ENCODE measurements at places on chromosomes 5 and 9.

- DNase-seq, result no peak
Observed at GRCh38 chr5:147169399-147169798, 65.4 kb upstream of the STK32A start.

GRCh38 chr5:171863935-171864334, 78.3 kb downstream of the SMIM23 start:
- no peak for DNase-seq

DNA sequence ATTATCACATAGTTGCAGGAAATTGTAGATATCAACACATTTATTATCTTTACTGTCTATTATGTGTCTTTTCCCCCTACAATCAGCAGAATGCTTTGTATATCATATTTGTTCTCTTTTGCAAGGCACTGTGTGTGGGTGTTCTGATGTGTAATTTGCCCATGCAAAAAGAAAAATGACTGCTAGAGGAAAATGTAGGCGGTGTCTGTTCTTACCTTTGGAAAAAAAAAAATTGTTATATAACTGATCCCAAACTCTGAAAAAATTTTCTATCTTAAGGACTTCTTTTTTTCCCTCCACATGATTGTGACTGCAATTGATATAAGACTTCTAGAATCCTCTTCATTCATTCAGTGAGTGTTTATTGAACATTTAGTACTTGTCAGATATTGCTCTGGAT, 24.5 kb downstream of the MRPS30 start:
- DNase-seq, result no peak

- DNase-seq, result no peak
Observed at GRCh38 chr9:92562461-92562967, 26.7 kb upstream of the ECM2 start.

DNA sequence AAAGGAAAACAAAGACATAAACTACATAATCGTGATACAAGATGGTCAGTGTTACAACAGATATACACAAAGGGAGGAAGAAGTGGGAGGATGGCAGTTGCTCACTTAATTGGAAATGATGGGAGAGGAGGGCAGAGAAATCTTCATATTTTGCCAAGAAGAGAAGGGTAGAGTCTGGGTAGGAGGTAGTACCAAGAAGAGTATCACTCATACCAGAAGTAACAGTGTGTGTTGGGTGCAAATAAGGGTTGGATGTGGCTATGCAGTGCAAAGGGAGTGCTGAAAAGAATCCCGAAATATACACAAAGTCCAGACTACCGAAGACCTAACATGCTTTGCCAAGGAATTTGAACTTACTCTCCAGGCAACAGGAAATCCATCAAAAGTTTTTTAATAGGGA, 41.0 kb downstream of the ERMP1 start:
- DNase-seq, result no peak

GRCh38 chr9:134781591-134782302, 98.9 kb upstream of the FCN2 start:
- DNase-seq, result no peak

- DNase-seq, result no peak
Observed at GRCh38 chr5:37668524-37669047, 171.3 kb downstream of the GDNF start.

DNA sequence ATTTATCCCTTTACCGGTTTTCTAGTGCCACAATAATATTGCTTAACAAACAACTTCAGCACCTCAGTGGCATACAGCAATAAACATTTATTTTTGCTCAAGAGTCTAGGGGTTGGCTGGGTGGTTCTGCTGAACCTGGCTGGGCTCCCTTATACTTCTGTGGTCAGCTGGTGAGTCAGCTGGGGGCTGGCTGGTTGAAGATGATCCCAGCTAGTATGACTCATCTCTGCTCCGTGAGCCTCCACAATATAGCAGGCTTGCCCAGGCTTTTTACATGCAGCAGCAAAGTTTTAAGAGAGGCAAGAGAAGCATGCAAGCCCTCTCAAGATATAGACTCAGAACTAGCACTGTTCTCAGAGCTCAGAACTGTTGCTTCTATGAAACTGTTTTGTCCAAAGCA, 523.5 kb upstream of the CLINT1 start:
- DNase-seq, result no peak

- no peak for DNase-seq
Observed at GRCh38 chr9:106753155-106753671, 109.8 kb upstream of the ZNF462 start.

DNA sequence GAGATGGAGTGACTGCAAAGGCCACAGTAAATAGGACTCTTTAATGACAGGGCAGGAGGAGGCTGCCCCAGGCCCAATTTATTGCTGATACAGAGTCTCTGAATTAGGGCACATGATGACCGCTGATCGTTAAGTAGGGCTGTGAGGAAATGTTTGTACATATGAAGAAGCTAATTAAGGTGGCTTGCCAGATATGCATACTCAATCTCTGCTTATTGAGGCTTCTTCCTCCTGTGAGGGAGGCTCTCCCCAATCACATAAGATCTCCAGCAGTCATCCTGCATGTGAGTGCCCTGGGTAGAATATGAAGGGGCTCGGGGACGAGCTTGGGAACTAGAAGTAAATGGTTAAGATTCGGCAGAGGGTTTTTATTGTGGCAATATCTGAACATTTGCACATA, 8.2 kb upstream of the CD180 start:
- DNase-seq, result no peak

DNA sequence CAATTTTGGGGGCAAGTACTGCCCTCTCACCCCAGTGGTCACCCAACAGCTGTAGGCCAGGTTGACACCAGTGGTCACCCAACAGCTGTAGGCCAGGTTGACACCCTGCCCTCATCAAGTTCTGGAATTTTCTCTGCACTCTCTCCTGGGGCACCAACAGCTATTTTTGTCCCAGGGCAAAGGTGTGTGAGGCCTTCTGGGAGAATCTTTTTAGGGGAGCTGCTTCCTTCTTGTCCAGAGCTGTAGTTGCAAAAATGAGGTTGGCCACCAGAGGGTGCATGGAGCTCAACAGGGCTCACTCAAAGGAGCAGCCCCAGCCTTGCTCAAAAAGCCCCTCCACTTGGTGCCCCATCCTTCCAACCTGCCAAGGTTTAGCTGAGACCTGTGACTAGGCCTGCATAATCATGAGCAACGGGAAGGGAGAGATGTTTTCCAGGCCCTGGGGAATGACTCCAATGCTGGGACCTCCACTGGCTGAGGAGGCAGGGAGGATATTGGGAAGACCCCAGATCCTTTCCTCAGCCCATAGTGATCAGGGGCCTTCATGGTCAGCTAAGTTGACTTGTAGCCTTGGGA, 10.6 kb upstream of the P4HA2 start:
- peak; percentile 49 for DNase-seq

DNA sequence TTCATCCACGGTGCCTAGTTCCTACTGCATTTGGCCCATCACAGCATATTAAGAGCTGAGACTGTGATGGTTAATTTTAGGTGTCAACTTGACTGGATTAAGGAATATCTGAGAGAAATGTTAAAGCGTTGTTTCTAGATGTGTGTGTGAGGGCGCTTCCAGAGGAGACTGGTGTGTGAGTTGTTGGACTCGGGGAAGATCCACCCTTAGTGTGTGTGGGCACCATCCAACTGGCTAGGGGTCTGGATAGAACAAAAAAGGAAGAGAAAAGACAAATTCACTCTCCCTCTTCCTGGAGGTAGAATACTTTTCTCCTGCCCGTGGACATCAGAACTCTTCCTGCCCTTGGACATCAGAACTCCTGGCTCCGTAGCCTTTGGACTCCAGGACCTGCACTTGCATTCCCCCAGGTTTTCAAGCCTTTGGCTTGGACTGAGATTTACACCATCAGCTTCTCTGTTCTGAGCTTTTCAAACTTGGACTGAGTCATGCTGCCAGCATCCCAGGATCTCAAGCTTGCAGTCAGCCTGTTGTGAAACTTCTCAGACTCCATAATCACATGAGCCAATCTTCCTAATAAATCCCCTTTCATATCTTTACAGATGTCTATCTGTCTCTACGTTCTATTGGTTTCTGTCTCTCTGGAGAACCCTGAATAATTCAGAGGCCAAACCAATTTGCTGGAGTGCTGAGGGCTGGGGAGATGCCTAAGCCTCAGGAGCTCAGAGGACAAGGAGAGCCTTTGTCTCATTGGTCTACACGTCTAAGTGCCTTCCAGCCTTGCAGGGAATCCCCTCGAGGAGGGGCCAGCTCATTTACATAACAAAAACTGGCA, 164.5 kb downstream of the DCP2 start:
- DNase-seq, result no peak

DNA sequence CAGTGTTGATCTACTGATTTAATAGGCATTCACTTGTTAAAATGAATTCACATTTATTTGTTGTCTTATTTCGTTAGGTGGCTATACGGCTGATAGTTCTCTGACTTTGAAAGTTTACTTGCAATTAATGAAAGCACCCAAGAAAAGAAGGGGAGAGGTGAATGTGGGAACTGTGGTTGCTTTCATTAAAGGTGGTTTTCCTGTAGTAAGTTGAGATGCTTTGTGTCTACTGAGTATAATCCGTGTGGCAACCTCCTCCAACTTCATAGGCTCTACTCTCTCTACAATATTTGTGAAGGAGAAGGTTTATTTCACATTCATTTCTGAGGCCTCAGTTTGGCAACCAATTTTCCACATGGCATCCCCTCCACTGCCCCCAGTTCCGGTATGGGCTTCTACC, 12.8 kb upstream of the MACIR start:
- no peak for DNase-seq

DNA sequence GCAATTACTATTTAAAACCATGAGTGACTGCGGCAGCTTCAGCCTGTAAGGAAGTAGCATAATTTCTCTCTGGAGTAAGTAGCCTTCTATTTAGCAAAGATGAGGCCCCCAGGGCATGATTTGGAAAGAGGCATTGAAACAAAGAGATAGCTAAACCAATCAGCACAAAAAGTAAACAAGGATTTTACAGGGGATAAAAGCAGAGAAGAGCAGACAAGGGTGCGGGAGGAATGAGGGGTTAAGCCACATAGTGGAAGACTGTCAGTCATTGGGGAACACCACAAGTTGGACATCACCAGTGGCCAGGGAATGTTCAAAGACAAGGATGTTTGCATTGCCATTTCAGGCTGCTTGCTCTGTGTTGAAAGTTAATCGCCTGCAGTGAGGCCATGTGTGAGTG, 24.0 kb upstream of the C5orf63 start:
- no peak for DNase-seq

- DNase-seq, result no peak
Observed at GRCh38 chr9:21016701-21017491, 14.5 kb downstream of the HACD4 start.
